ENCODE measurements at places on chromosomes 4 and X.

DNA sequence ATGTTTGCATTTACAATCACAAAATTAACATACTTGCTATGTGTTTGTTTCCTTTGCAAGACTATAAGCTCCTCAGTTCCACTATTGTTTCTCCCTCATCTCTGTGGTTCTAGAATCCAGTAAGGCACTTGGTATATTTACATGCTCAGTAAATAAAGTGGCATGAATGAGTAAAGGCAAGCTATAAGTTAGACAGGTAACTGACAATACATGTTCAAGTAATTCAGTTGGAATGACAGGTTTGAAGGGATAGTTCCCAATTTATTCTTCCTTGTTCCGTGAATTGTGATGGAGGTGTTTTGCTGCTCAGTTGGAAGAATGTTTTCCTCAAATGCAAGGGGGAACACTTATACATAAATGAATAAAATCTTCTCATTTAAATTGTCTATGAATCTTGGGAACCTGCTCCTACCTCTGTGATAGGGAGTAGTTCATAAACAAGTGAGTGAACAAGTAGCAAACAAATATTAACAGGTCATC, 54.1 kb upstream of the DHX15 start:
- DNase-seq, result no peak

- DNase-seq, result no peak
Measured at GRCh38 chr4:56261027-56261426, 126.3 kb downstream of the AASDH start.

GRCh38 chrX:24018809-24019208, 8.2 kb downstream of the KLHL15 start:
- no peak for DNase-seq

DNA sequence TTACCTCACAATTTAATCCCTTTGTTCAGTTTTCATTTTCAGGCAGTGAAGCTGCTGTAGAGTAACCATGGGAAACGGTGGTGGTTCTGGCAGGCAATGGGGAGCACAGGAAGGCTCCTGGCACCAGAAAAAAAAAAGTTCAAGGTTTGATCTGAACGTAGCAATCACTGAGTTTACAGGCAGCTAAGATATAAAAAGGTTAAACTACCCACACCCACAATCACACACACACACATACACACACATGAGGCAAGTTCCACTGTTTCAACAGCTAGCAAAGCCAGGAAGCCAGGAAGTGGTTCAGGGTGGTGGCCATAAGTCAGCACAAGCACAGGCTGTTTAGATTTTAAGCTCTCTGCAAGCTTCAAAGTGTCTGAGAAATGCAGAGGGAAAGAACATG, at the start of gene SULT1B1:
Gene SULT1B1, minus strand, starts transcription at position 166 of the 400 bp plus-strand sequence. CDS start 5,403 bp downstream, outside the sequence.
- DNase-seq, result no peak

DNA sequence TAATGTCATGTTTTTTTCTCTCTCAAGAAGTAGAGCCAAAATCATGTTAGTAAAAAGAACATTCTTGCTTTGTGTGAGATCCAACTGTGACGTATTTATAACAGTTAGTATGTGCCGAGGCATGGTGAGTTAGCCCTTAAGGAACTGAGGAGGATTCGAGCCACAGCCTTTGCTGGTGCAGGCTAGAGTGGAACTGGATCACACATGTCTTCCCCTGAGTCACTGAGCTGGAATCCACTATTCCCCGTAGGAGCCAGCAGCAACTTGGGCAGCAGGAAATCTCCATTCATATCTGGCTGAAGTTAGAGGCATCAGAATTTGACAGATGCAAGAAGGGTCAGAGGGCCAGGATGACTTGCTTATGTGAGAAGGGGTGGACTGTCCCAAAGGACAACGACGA, 144.6 kb upstream of the KIT start:
- DNase-seq, result no peak

DNA sequence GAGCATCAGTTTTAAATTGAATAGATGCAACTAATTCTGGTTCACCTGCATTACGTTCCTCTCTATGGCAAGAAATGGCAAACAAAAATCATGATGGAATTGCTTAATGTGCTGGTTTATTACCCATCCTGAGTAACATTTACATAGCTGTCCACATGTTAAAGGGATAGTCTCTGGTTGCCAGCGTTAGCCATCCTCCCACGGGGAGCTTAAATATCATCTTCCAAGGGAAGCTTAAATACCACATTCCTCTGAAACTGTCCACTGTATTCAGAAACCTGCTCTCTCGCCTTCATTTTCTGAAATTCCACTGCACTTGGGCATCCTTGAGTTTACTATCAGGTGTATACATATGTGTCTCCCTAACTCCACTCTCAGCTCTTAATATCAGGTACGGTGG, 586.6 kb downstream of the TLL1 start:
- no peak for DNase-seq

DNA sequence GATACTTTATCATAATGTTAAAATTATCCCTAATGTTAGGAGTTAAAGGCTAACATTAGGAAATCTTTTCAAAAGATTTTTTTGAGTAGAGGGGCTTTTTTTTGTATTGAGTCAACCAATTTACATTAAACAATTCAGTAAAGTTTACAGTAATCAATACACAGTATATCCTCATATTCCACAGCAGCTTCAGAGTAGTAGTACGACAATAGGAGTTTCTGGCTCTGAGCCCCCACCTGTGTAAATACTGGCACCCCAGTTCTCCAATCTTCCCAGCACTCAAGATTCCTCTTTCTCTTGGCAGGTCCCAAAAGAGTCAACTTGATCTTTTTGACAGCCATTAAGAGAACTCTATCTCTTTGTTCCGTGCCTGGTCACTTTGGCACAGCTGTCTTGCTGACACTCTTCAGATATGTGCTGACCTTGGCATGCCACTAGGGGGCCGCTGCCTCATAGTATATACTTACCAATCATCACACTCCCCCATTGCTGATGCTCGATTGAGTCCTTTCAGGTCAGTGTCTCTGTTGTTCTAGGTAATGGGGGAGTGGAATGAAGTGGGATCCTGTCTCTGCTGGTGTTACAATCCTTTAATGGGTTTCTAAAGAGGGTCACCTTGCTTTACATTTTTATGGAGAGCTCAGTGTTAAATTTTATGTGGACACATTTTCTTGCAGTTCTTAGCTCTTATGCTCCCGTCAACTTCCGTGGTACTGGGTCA, 19.5 kb upstream of the CCNI start:
- DNase-seq, result peak; percentile 31

GRCh38 chr4:168584321-168584771, 87.5 kb downstream of the PALLD start:
- no peak for DNase-seq

- DNase-seq, result no peak
Measured at GRCh38 chr4:183171484-183172267, 72.6 kb downstream of the WWC2 start.

DNA sequence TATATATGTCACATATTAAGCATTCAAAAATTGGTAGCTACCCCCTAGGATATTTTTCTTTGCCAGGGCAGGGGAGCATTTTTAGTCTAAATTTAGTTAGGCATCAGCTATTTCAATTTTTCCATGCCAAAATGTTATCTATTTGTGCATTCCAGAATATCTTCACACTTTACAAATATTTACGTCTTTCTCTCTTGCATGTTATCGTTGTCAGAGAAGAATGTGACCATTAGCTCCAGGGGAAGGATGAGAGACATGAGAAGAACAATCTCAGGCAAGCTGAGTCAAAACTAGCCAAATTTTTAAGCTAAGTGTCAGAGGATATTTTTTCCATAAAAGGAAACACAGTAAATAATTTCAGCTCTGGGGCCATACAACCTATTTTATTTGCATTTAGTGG, 885.0 kb upstream of the EPHA5 start:
- DNase-seq, result no peak

DNA sequence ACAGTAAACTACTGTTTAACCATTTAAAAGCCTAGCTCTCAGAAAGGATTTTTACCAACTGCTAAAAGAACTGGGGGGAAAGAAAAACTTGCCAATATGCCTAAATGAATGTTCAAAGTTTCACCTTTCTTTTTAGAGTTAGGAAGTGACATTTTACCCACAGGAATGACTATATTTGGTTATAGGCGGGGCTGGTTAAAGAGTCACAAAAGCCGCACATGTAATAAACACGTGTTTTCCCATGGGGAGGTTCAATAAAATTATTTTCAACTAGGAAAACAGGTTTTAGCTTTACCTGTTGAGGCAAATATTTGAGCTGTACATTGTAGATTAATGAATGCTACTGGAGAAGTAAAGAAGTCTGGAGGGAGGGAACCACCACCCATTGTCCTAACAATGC, 41.6 kb upstream of the UGDH start:
- no peak for DNase-seq

DNA sequence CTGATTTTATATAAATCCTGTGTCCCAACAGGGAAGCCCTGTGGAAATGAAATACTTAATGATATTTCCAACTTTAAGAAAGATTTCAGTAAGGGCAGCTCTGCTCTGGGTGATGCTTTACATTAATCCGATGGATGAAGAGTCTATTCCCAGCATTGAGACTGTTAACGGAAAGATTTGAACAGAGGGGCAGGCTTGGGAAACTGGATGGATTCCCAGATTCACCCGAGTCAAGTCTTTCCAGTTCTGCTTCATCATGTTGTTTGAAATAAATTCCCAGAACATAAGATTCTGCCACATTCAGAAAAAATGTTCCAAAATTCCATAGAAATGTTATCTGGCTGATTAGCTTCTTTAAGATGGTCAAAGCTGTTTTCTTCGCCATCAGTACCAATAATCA, 246.0 kb downstream of the FBXW7 start:
- DNase-seq, result no peak

DNA sequence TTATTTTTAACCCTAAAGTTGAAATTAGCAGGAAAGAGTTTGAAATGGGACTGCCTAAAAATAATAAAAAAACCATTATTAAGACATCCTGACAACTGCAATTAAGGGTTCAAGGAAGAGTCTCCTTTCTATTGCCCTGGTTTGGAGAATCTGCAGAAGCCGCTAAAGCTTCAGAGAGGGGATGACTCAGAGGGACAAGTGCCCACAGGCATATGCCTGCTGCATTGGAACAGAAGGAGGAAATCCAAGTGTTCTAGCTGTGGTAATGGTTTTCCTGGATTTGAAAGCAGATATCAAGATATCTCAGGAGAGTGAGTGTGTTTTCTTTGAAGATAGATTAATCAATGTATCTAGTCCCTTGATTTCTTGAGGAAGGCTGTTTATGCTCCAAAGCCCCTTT, 235.1 kb upstream of the TAPT1 start:
- DNase-seq, result no peak

GRCh38 chrX:68877606-68878005, 48.8 kb downstream of the EFNB1 start:
- no peak for DNase-seq

DNA sequence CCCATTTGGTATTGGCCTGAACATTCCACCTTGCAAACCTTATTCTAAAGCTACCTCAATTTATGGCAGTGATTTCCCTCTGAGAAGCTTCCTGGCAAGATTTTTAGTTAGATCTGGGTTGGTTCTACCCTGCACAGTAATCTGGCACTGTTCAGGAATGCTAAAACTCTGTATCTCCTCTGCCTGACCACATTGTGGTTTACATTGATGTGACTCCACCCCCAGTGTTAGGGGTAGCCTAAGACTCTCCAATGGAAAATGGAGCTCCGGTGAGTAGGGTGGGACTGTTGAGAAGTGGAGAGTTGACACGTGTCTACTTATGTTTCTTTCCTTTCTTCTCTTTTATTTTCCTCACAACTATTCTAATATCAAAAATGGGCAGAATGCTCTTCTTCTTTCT, 45.4 kb downstream of the BMPR1B start:
- DNase-seq, result no peak

- DNase-seq, result no peak
Measured at GRCh38 chr4:14087921-14088320, 460.4 kb upstream of the BOD1L1 start.

- no peak for DNase-seq
Measured at GRCh38 chrX:155779831-155780230, 101.3 kb upstream of the VAMP7 start.

DNA sequence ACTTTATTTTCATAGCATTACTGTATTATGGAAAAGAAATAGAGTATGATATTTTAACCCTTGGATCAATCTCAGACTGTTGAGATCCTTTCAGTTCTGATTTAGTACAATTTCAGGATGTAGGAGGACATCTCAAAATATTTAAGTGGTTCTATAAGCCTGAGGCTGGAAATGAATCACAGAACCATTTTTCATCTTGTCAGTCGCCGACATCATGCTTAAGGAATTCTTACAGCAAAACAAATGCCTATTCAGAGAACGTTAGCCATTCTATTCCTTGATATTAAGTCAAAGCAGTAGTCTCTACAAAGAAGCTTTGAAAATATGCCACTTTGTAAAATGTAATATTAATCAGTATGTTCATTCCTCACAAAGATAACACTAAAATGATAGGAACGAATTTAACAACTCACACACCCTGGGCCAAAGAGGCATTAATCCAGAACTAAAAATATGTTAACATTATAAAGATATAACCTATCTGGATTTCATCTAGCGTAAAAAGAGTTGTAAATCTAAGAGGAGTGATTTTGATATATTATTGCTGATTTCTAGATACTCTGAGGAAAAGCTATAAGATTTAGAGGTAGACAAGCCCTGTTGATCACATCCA, 152.0 kb downstream of the GASK1B start:
- no peak for DNase-seq

DNA sequence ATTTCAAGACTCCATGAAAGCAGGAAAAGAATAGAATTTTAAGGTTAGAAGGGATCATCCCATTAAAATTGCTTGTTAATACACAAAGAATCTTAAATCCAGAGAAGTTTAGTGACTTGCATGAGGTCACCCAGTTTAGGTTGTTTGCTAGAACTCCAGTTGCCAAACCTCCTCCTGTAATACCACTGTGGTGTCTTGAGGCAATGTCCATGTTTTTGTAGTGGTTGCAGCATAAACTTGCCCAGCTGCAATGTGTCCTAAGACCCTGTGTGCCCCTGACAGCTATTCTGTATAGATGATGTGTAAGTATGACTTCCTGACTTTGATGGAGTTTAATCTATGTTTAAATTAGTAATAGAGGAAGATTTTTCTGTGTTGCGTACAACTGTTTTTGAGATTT, 6.3 kb downstream of the SFRP2 start:
- DNase-seq, result no peak

All from NCI-H1694 treated with DMSO at 0.1 percent for 48 hours (cell line).